ENCODE measurements at places on chromosomes 2 and 18. TPM values are rescaled to one million over a fixed set of nuclear protein-coding genes. Genes with fewer than 3 reads are reported as not detected.

The DCDC2C gene
- not detected for total RNA-seq

The RNU2-63P gene
- not detected for total RNA-seq

The TSPYL6 gene
- total RNA-seq: not detected

The CXCR1 gene
- not detected for total RNA-seq

The IL1RN gene
- total RNA-seq: not detected

The PRADC1 gene
- total RNA-seq: 23.9 TPM

The MALL gene
- total RNA-seq: 41.5 TPM

The HOXD10 gene
- total RNA-seq: not detected

All from cardiac ventricle fibroblast (primary cell).